ENCODE measurements at places on chromosomes 1 and 21.

DNA sequence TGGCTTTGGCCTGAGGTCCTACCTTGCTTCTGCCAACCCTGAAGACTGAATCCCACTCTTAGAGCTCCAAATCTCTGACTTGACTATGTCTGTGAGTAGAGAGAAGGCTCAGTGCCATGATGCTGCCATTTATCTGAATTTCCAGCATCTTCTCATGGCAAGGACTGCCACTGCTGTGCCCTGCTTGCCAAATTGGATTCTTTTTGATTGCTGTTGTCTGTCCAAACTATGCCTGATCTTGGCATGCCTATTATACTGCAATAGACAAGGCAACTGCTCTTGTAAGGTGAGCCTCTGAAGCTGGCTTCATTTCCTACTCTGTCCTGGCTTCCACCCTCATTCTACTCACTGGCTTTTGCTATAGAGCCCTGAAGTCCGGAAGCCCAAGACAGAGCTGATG is 210.2 kb downstream of the SLC44A5 start:
- DNase-seq: no peak

DNA sequence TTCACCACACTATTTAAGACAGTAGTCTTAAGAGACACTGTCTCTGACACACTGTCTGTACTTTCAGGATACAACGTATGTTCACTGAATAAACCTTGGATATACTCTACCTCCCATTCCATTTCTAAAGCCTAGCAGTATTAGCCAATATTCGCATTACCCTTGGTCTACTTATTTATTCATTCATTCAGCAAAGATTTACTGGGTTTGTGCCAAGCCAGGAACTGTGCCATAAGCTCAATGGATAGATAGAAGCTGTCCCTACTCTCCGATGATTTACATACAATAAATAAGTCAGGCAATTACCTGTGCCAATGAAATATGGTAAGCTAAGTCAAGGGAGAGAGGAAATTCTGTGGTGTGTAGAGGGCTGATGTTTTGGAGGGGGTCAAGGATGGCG is 195.2 kb upstream of the RAB4A start:
- no peak for DNase-seq

DNA sequence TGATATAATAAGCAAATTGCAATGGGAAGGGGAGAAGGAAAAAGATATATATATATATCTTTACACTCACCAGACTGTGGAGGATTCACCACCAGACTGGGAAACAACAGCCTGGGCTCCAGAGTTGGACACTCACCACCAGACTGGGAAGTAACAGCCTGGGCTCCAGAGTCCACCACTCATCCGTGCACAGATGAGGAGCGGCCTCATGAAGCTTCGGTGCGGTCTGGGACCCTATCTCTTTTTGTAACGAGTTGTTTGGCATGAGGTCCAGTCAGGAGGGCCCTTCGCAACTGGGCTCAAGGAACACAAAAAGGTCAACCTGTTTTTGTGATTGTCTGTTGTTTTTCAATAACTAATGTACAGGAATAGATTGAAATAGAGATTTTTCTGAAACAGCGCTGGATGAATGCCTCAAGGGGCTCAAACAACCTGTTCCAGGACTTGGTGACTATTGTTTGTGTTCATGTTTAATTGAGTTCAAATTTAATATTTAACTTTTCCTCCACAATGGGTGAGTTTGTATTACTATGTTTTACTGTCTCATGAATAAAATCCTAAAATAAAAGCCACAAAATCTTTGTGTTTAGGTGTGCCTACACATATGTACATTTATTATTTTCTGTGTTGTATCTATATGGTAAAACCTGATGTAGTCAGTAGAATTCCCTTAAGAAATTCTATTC is 40.1 kb downstream of the S100A10 start:
- DNase-seq: no peak

DNA sequence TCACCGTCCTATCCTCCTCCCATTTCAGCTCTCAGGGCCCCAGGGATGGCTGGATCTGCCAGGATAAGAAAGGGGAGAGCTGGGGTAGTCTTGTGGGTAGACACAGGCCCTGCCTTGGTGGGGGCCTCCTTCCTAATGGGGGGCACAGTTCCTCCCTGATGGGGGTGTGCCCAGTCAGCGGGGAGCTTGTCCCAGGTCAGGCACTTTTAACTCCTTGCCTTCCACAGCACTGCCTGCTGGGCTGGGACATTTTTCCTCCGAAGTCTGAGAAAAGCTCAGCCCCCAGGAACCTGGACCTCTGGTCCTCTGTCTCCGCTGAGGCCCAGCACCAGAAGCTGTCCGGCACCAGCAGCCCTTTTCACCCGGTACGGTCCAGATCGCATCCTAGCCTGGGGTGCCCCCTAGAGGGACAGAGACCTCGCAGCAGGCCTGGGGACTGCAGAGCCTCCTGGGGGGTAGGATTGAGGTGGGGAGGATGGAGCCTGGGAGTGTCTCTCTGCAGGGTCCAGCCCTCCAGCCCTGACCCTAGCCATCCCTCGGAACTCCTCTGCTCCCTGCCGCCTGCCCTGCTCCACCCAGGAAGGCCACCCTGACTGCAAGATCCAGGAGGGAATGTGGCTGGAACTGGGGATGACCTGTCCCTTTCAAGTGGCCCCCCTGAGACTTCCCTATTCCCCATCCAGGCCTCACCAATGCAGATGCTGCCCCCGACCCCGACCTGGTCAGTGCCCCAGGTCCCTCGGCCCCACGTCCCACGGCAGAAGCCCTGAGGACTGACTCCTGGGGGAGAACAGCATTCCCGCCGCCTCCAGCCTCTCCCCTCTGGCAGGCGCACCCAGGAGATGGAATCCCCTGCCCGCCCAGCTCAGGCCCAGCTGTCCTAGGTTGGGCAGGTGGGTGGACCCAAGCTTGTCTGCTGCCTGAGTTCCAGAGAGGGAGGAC is 12.0 kb downstream of the MIIP start:
- DNase-seq: peak; percentile 9

DNA sequence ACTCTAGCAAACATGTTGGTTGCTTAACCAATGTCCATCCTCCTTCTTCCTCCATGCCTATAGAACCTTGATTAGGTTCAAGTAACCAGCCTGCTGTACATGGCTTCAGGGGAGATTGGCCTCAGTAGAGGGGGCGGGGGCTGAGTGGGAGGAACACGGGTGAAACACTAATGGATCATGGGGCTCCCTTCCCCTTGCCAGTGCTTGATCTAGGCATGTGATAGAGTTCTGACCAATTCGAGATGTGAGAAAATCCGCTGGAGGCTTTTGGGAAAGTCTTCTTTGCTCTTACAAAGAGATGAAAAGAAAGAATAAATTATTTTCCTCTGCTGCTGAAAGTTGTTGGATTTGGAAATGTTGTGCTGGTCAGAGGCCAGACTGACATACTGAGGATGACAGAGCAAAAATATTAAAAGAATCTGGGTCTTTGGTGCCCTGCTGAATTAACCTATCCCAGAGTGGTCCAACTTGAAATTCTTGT is 5.2 kb upstream of the OTUD7B start:
- DNase-seq: no peak

- no peak for DNase-seq
These were observed 138.2 kb downstream of the ZNF326 start for GRCh38 chr1:90133133-90133532.

- DNase-seq: no peak
These were observed 84.5 kb upstream of the RGS4 start for GRCh38 chr1:162984699-162985098.

- no peak for DNase-seq
These were observed 72.7 kb upstream of the MUTYH start for GRCh38 chr1:45412899-45413298.

DNA sequence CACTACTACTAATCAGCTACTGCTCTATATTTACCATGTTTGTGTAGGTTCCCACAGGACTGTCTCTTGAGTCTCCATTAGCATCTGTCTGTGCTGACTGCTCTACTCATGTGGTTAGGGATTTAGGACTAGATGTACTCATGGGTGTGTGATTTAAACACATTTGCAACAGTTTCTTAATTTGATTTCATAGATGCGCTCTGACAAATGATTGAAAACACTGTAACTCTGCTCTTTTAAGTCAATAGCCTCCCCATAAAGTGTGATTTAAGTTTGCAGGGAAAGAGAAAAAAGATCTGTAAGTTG is 809.3 kb downstream of the NCAM2 start:
- DNase-seq: no peak

DNA sequence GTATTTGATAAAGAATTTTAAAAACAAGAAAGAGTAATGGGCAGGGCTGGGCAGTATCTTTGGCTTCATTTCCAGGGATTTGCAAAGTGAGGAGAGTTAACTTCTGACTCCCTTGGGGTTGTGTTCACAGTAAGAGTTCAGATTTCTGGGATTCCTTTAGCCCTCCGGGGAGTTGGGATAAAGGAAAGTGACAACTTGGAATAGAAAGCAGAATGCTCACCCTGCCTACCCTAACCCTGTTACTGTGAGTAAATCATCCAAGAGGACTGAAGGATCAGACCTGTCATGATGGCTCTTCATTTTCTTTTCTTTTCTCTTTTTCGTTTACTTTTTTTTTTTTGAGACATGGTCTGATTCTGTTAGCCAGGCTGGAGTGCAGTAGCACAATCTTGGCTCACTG is 76.1 kb downstream of the CACHD1 start:
- no peak for DNase-seq

DNA sequence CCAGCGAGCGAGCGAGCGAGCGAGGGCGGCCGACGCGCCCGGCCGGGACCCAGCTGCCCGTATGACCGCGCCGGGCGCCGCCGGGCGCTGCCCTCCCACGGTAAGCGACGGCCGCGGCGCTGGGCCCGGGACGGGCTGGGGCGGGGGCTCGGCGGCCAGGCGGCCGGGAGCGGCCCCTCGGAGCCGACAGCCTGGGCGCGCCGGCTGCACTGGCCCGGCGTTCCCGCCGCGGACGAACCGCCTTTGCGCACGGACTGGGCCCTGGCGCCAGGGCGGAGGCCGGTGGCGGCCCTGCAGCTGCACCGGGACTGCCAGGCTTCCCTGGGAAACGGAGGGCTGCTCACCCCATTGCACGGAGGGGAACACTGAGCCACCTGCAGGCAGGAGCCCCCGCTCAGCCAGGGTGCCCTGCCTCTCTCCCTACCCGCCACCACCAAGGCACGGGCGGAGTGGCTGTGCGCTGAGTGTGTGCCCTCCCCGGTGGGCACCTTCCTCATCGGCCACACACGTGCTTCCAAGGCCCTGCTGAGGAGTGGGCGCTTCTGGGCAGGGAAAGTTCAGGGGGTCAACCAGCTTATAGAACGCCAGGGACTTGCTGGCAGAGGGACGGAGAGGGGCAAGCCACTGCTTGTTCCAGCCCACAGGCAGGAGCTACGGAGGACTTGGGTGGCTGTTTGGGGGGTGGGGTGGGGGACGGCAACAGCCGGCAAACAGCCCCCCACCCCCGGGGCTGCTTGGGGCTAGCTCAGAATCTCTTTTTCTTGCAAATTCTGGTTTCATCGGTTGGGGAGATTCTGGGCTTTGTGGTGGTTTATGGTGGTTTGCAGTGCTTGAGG is 532 bp downstream of the CSF1 start:
- DNase-seq: peak; percentile 20

GRCh38 chr1:228081144-228081543 is 1.4 kb upstream of the ARF1 start:
- no peak for DNase-seq

GRCh38 chr1:233372218-233373120 is 44.9 kb downstream of the MAP3K21 start:
- no peak for DNase-seq

GRCh38 chr1:57966340-57966739 is 542.5 kb upstream of the DAB1 start:
- no peak for DNase-seq

- DNase-seq: no peak
These were observed 7.6 kb downstream of the TAGLN2 start for GRCh38 chr1:159917533-159918351.

DNA sequence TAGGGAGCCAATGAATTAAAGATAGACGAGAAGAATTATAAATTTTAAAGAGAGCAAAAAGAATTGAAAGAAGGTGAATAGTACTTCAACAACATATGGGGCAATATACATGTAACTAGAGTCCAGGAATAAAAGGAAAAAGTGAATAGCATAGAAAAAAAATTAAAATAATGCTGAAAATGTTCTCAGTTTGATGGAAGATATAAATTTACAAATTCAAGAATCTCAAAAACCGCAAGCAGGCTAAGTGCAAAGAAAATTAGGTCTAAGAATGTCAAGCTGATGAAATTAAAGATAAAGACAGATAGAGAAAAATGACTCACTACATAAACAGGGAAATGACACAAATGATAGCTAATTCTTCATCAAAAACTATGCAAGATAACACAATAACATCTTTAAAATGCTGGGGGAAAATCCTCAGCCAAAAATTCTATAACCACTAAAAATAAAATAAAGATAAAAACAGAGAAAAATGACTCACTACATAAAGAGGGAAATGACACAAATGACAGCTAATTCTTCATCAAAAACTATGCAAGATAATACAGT is 326.3 kb downstream of the TBX15 start:
- DNase-seq: no peak

- DNase-seq: no peak
These were observed 88.6 kb downstream of the TM2D1 start for GRCh38 chr1:61636376-61636775.

- no peak for DNase-seq
These were observed 134.3 kb upstream of the ATP1B1 start for GRCh38 chr1:168972225-168972624.

- DNase-seq: no peak
These were observed 535 bp downstream of the SETD4 start for GRCh38 chr21:36059823-36060158.

DNA sequence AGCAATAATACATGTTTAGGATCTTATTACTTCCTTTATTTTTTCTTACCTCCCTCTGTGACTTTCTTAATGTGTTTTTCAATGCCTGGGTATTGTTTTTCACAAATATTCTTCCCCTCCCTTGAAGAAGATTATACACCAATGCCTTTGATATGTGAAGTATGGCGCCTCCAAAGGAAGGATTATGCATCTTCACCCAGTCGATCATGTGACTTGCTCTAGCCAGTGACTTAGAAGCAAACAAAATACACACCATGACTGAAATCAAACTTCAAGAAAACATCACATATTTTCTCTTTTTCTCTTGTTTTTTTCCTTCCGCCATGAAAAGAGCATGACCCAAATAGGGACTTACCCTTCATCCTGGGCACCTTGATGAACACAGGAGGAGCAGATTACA is 297.1 kb downstream of the NCAM2 start:
- DNase-seq: no peak

GRCh38 chr1:31793586-31794285 is 22.1 kb downstream of the SPOCD1 start:
- no peak for DNase-seq

GRCh38 chr1:89022167-89022959 is at the start of gene GBP3:
TSS of gene GBP3 (minus strand) at chr1:89022866. CDS start at chr1:89020721, 2,145 bp downstream.
- no peak for DNase-seq

- peak; percentile 15 for DNase-seq
These were observed 430 bp downstream of the BTG2 start for GRCh38 chr1:203305809-203306088.

DNA sequence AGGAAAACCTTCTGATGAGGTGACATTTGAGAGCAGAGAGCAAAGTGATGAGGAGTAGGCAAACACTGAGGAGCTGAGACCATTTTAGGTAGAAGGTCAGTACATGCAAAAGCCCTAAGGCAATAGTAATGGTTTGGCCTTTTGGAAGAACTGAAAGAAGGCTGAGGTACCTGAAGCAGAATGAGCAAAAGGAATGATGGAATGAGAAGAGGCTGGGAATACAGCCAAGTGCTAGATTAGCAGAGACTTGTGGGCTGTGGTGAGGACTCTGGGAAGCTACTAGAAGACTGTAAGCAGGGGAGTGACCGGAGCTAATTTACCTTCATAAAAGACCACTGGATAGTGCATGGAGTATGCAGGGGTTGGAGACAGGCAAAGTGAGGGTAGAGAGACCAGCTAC is 77.9 kb downstream of the GFI1 start:
- no peak for DNase-seq

- DNase-seq: no peak
These were observed 62.5 kb upstream of the ESRRG start for GRCh38 chr1:216785737-216786136.
